Esophagus mucosa (tissue), 1 donor: ENCODE measurements at places on chromosomes 3 and 15.
A peak's percentile ranks its signal among the peaks of the same experiment; 100 is the strongest.

DNA sequence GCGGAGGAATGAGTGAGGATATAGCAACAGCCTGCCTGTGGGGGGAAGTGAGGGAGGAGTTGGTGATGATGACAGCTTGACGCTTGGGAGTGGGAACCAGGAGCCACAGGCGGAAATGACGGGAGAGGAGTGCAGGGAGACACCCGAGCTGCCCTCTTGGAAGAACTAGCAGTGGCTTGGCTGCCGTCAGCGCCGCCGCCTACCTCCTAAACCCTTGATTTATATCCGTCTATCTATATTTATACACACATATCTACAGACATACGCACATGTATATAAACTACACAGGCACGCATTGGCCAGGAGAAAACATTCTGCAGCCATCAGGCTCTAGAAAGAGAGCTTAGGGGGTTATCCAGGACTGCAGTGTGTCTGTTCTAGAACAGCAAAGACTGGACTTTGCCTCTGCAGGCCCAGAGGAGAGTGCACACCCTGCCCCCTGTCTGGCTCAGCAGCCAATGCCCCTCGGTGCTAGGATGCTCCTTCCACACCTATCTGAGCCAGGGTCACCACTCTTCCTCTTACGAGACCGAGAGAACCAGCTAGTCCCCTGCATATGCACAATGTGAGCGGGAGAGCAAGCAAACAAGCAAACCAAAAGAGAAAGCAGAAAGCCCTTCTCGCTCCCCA lies 45.3 kb upstream of the MAGEF1 start:
- no peak for ATAC-seq

- ATAC-seq: no peak
These were observed 789.2 kb downstream of the DIPK2A start for GRCh38 chr3:144760831-144761230.

GRCh38 chr3:14124615-14125192 lies at the start of the genes CHCHD4 and TMEM43:
Gene CHCHD4, minus strand, starts transcription at chr3:14124870. Its CDS starts 194 bp downstream, at chr3:14124676.
Gene TMEM43, plus strand, starts transcription at chr3:14125052. Its CDS starts 142 bp downstream, at chr3:14125194.
- ATAC-seq: peak; percentile 86

DNA sequence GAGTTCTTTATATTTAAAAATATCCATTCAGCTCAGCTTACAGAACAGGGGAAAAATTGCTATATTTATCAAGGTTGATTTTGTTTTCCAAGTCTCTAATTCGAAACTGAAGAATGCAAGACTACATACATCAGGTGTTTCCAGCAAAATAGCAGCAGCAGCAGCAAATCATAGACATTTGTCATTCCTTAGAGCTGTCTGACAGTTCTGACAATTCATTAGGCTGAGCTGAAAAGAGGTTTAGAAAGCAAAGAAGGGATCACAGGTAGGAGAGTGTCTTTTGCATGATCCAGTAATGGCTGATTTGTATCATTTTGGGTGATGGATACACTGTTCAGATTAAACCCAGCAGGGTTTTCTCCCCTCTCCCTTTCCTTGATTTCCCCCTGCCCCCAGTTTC lies 545.7 kb downstream of the MCTP2 start:
- no peak for ATAC-seq

- no peak for ATAC-seq
These were observed 101.6 kb downstream of the CGNL1 start for GRCh38 chr15:57477736-57478522.

GRCh38 chr15:50558012-50558411 lies 11.5 kb upstream of the USP50 start:
- no peak for ATAC-seq

GRCh38 chr15:41513506-41514227 lies at the start of gene LTK:
Gene LTK, minus strand, starts transcription at chr15:41513827. Its CDS starts 118 bp downstream, at chr15:41513709.
- ATAC-seq: peak; percentile 30

GRCh38 chr15:38828031-38828532 lies 263.5 kb upstream of the RASGRP1 start:
- ATAC-seq: no peak

DNA sequence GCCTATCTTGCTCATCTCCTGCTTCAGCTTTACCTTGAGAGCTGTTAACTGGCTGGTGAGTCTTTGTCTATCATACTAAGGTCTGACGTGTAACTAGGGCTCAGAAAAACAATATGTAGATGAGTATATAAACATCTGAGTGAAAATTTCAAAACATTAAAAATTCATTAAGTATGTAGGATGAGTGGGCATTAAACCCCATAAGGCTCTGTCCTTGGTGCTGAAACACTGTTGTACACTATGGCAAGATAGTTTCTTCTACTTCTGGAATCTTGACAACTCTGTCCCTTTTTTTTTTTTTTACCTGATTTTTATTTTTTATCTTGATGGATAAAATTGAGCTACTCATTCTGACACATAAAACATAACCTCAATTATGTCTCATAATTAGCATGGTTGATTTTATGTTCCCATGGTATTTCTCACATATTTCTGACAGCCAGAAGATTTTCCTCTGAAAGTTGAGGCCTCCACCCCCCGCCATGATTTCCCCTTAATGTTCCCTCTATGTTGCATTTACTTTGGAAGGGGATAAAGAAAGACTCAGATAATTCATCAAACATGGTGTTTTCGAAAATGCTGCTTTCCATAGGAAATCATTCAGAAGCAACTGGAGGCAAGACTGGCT lies 54.3 kb downstream of the DGKG start:
- ATAC-seq: no peak

- ATAC-seq: no peak
These were observed 3.0 kb upstream of the ANO10 start for GRCh38 chr3:43624619-43625305.
